ENCODE measurements at places on chromosomes 7 and 10. TPM values are rescaled to one million over a fixed set of nuclear protein-coding genes. Genes with fewer than 3 reads are reported as not detected.

- DNase-seq, result no peak
These were observed 10.0 kb downstream of the ZCCHC24 start for GRCh38 chr10:79435271-79436065.

DNA sequence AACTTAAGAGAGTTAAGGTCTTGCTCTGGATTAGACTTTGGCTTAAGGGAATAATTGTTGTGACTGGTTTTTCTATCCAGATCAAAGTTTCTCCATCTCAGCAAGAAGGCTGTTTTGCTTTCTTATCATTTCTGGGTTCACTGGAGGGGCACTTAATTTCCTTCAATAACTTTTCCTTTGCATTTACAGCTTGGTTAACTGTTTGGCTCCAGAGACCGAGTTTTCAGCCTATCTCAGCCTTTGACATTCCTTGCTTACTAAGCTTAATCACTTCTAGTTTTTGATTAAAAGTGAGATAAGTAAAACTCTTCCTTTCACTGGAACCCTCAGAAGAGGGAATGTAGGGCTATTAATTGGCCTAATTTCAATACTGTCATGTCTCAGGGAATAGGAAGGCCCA, 76.4 kb downstream of the LARP4B start:
- no peak for DNase-seq

- DNase-seq, result no peak
These were observed 78.9 kb upstream of the INSYN2A start for GRCh38 chr10:127275272-127275671.

GRCh38 chr7:115474137-115474536, 552.2 kb downstream of the MDFIC start:
- DNase-seq, result no peak

DNA sequence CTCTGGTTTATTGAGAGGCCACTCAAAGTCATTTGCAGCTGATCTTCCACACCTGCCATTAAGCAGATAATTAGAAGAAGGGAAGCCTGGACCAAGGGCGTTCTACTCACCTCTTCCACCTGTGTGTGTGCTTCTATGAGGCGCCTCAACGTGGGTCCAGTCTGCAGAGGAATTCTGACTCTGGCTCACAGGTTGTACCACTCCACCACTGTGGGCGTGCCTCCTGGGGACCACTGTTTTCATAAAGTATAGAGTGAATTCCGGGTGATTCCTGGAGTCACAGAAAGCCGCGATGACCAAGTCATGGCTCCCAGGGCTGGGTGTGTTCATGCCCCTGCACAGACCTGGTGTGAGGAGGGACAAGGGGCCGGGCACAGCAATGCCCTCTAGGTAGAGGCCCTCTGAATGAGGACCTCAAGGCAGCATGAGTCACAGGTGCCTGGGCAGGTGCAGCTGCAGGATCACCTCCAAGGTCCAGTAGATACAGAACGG, 408.3 kb upstream of the MGMT start:
- no peak for DNase-seq

GRCh38 chr10:44293842-44294241, 91.1 kb downstream of the CXCL12 start:
- DNase-seq, result peak; percentile 88

DNA sequence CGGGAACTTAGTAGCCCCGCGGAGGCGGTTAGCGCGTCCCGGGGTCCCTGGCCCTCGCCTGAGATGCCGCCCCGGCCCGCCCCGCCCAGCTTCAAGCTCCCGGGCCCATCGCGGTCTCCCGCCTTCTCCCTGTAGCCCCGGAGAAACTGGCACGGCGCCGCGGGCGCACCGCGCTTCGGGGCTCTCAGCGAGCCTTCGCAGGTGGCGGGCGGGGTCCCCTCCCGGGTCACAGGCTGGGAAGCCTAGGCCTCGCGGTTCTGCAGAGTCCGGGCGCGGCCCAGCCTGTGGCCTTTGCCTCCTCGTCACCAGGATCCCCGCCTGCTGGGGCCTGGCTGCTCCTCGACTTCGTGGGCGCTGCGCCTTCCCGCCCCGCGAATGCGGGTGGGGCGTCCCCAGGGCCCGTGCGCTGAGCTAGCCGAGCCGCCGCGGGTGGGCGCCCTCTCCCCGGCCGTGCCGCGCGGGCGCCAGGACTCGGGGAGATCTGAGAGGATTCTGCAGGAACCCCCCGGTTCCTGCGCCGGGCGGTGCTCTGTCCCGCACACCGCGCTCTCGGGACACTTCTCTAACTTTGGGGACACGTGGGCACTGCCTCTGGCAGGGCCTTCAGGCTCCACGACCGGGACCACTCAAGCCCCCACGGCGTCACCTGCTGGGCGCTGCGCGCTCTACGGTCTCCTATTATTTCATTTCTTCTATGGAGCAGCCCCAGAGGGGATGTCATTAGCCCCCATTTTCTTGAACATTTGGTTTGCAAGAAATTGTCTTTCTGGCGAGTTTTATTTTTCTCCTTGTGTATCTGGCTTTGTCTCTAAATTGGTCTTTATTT, 682 bp upstream of the RGS10 start:
- DNase-seq, result no peak

DNA sequence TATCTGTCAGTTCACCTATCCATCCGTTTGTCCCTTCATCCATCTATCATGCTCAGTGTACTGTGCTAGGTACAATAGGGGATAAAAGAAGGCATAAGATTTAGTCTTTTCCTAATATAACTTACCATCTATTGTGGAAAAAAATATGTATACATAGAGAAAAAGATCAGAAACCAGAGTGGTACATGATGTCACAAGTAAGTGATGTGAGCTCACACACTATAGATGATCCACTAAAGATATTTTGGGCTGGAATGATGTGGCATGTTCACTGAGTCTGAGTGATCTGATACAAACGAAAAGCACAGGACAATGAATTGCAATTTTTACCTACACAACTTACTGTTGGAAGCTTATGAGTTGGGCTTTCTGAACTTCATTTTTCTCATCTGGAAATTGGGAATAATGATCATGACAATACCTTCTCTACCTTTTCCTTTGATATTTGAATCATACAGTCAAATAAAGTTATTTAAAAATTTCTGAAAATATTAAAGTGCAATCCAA, 2.7 kb upstream of the TFAM start:
- DNase-seq, result no peak

DNA sequence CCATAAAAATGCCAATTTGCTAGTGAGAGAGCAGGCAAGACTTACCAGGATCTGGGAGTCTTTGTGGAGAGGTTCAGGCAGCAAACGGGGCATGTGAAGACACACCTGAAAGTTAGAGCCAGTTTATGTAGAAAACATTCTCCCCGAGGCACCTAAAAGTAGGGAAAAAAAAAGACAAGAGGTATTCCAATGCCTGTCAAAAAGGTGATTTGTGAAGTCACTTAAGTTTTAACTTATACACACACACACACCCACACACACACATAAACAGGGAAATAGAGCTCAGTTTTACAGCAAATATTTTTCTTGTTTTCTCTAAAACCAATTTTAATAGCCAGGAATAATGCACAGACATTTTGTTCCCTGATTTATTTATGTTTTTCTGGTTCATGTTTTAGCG, at the start of gene LAMB4:
Gene LAMB4, minus strand, starts transcription at position 101 of the 400 bp plus-strand sequence. CDS start 7,197 bp downstream, outside the sequence.
- no peak for DNase-seq

GRCh38 chr7:29965030-29965429, 24.6 kb downstream of the SCRN1 start:
- no peak for DNase-seq

- DNase-seq, result no peak
These were observed 463.6 kb downstream of the PLXNA4 start for GRCh38 chr7:132112657-132113056.

DNA sequence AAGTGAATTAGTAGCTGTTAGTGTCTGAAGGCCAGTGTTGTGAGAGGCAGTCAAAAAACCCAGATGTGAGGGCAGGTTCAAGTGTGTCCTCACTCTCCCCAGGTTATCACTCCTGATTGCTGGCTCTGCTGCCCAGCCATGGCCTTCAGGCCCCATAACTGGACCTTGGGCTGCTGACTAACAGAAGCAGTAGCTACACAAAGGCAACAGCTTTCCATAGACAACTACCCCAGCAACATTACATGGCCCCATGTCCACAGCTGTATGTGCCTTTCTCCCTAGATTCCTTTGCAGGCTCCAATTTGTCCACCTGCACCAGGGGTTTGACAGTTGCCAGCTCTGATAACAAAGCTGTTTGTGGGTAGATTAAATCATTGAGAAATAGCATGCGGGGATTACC, 297.8 kb downstream of the ARL4A start:
- DNase-seq, result no peak

DNA sequence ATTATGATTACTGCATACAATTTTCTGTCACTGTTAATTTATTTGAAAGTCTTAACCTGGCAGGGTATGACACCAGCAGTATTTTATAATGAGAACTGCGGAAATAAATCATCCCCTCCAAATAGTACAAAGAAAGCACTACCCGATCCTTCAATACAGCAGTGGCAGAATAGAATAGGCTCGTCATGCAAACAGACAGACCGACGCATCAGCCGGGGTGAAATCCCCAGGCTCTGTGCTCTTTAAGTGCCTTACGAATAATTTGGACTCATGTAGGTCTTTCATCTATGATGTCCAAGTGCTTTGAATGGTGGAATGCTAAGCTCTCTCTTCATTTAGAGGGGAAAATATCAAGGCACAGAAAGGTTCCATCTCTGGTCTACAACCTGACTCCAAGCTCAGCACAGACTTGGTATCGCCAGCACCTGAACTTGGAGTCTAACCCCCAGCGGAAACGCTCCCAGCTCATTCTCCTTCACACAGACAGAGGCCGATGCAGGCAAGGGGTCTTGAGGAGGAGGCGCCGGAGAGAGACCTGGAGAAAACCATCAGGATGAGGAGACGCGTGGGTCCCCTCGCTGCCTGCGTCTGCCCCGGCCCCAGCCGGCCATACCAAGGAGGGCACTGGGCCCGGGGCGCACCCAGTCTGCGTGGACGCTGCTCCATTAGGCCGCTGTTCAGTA, 568.1 kb upstream of the MKI67 start:
- no peak for DNase-seq

GRCh38 chr7:155276800-155277375, 20.8 kb upstream of the INSIG1 start:
- no peak for DNase-seq

DNA sequence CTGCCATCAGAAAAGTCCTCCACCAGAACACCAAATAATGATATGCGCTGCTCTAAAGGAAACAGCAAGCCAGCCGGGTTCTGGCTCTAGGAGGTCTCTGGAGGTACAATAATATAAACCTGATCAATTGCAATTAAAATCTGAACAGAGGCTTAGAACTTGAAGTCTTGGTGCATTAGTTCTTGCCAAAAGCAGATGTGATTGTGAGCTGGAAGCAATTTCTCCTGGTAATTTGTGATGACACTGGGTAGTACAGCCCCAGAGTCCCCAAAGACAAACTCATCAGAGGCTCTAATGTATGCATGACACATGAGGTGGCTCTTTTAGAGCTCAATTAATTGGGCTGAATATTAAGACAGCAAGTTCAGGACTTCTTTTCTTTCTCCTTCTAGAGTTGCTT, 3.3 kb downstream of the ETV1 start:
- no peak for DNase-seq

PRKG1 gene
- 16.0 TPM for polyA plus RNA-seq

SLIT1 gene
- 0.01 TPM for polyA plus RNA-seq

STEAP1 gene
- polyA plus RNA-seq, result 10.1 TPM

CDK5 gene
- polyA plus RNA-seq, result 23.8 TPM

MACROH2A2 gene
- polyA plus RNA-seq, result 21.8 TPM

ANKRD30A gene
- polyA plus RNA-seq, result not detected

OR6B1 gene
- polyA plus RNA-seq, result not detected

All from AG04450 (cell line).